ENCODE measurements at places on chromosomes 16 and 17.

DNA sequence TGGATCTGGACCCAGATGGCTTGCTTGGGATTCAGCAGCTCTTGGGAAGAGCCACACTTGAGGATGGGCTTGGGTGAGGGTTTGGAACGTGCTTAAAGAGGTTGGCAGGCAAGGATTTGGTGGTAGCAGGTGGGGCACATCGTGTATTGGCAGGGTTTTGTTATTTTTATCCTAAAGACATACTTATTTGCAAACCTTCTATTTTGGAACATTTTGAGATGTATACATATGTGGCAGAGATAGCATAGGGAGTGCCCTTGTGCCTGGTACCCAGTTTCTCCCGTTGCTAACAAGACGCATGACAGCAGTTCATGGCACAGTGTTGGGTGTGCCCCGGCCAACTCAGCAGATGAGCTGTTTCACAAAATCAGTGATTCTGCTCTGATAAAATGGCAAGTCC lies 9.1 kb downstream of the BANP start:
- DNase-seq = no peak

DNA sequence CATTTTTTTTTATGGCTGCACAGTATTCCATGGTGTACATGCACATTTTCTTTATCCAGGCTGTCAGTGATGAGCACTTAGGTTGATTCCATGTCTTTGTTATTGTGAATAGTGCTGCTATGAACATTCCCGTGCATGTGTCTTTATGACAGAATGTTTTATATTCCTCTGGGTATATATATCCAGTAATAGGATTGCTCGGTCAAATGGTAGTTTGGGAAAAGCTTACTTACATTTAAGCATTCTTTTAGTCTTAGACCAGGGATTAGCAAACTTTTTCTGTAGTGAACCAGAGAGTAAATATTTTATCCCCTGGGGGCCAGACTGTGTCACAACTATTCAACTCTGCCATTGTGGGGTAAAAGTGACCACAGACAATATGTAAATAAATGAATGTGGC lies 40.2 kb downstream of the MED13 start:
- DNase-seq = no peak

DNA sequence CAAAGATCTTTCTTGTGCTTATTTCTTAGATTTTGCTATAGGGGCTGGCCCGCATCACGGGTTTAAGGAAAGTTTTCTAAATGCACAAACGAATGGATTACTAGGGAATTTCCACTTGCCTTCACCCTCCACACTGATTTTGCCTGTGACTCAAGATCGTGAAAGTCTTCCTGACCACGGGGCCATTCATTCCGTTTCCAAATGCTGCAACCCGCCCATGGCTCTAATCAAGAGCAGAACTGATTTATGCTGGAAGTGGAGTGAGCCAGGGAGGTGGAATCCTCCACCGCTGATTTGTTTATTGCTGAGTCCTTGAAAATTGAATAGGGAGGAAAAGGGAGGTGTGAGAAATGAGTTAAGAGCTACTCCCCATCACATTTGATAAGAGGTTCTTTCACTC lies 52.4 kb downstream of the CA10 start:
- DNase-seq = no peak

DNA sequence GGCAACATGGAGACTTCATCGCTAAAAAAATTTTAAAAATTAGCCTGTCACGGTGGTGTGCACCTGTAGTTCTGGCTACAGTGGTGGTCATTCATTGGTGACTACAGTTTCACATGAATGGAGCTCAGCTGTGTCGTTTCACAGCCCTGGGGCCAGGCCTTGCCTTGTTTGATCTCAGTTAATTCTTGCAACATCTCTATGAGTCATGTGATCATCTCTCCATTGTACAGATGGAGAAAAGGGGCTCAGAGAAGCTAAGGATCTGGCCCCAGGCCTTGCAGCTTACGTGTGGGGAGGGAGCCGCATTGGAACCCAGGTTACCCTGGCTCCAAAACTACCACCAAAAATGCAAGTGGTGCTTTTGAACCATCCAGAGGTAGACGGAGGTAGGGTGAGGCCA lies 49.4 kb downstream of the GDE1 start:
- DNase-seq = no peak

GRCh38 chr16:56673921-56674320 lies 4.3 kb downstream of the MT1H start:
- DNase-seq = no peak

GRCh38 chr16:19486051-19486450 lies 35.8 kb downstream of the GDE1 start:
- DNase-seq = no peak

DNA sequence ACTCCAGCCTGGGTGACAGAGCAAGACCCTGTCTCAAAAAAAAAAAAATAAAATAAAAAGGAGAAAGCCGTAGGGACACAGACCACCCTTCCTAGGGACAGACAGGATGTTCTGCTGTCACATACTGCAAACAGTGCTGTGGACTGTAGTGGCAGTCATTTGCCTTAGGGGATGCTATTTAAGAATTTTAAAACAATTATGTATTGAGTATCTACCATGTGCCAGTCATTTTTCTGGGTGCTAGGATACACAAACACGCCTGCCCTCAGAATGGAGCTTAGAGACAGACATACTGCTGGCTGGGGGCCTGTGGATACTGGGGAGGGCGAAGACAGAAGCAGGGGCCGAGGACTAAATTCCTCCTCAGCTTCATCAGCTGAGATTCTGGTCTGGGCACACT lies 45.5 kb downstream of the MRC2 start:
- DNase-seq = no peak

GRCh38 chr17:58728798-58729197 lies 26.9 kb upstream of the PPM1E start:
- no peak for DNase-seq

DNA sequence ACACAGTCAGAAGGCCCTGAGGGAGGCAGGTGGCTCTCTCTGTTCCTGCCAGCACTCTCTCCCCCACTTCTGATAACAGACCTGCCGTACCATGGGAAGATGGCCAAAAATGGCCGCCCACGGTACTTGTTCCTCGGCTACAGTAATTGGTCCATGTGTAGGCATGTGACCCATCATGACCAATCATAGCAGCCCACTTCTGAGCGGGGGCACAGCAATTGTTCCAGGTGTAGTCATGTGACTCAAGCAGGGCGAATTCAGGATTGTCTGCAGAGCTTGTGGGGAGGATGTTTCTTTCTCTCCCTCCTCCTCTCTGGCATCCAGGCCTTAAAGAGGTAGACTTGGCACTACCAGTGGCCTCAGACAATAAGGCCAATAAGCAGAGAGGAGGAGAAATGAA lies 250.4 kb downstream of the MRTFB start:
- no peak for DNase-seq

DNA sequence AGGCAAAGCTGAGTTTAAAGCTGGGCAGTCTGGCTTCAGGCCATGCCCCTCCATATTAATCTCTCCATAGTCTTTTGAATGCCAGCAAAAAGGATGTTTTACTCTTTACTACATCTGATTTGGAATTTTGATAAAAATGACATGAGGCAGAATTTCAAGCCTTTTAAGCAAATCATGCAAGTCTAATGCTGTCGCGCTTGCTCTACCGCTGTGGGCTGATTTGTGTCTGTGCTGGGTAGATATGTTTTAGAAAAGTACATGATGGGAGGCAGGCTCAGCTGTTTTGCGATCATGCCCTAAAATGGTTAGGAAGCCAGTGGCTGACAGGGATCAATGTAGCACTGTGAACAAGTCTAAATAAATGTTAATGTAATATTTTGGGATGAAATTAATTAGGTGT lies 311.9 kb downstream of the CA10 start:
- no peak for DNase-seq

GRCh38 chr16:77611386-77611785 lies 110.9 kb upstream of the NUDT7 start:
- DNase-seq = no peak

DNA sequence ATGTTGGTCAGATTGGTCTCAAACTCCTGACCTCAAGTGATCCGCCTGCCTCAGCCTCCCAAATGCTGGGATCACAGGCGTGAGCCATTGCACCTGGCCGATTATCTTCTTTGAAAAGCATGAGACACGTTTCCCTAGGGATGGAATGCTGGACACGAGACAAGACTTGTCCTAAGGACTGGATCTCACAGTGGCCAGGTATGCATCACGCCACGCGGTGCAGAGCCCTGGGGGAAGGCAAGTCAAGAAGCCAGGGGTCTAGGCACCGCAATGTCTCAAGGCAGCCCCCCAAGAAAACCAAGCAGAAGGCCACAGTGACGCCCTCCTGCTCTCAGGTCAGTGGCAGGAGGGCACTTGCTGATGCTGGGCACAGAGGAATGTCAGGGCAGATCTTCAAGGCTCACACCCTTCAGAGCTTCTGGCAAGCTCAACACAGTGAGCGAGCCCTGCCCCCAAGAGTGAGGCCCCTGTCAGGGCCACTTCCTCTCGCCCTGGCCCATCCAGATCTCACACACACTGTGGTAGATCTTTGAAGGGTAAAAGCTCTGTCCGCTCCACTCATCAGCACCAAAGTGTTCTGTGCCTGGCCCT lies 134.7 kb downstream of the ZNF778 start:
- DNase-seq = no peak

DNA sequence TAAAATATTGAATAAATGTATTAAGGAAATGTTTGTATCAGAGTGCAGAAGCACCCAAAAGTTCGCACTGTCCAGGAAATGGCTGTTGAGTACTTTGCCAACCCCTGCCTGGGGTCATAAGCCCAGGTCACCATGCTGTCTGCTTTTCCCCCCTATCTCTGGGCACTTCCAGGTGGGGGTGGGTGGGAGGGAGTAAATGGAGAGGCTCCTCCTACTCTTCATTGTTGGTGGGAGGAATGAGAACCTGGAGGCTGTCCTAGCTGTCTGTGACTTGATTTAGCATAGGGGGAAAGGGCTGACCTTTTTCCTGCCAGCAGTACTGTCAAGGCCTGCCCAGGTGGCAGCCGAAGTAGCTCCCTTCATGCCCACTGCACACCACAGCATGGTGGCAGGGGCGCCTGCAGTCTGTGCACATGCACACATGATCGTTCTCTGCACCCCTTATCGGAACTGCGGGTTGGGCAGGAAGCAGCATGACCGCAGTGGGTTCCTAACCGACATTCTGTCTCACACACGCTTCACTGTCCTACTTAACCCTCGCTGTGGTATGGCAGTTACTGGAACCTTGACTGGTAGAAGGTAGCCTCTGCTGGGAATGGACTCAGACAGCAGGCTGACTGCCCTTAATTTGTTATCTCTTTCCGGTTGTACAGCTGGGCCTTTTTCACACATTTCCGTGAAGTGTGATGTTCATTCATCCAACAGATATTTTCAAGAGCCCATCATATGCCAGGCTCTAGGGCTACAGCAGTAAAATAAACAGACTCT lies 41.5 kb downstream of the LDHD start:
- no peak for DNase-seq

DNA sequence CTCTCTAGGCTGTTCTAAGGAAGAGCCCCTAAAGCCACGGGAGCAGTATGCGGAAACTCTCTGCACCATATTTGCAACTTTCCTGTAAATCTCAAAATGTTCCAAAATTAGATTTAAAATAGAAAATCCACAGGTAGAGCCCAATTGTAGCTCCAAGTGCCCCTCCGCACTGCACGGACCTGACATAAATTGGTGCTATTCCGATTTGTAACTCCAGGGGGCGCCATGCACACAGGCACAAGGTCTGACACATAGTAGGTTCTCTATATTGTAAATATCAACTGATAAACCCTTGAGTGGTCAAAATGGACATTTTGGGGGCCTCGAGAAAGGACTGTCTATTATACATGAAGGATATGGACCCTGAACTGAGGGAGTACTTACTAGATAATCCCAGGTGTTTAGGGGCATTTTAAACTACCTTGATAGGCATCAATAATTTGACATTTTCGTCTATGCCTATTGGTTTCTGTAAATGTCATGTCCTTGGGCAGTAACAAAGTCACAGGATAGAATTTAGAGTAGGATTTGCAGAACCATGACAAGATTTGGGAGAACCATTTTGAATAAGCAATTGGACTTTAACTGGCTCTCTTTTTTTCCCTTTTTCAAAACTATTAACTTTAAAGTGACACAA lies 36.6 kb upstream of the TMEM132E start:
- no peak for DNase-seq

- DNase-seq = no peak
Measured at GRCh38 chr16:81620796-81621195, 158.3 kb upstream of the PLCG2 start.

- no peak for DNase-seq
Measured at GRCh38 chr17:21463779-21464407, 87.7 kb downstream of the KCNJ12 start.

DNA sequence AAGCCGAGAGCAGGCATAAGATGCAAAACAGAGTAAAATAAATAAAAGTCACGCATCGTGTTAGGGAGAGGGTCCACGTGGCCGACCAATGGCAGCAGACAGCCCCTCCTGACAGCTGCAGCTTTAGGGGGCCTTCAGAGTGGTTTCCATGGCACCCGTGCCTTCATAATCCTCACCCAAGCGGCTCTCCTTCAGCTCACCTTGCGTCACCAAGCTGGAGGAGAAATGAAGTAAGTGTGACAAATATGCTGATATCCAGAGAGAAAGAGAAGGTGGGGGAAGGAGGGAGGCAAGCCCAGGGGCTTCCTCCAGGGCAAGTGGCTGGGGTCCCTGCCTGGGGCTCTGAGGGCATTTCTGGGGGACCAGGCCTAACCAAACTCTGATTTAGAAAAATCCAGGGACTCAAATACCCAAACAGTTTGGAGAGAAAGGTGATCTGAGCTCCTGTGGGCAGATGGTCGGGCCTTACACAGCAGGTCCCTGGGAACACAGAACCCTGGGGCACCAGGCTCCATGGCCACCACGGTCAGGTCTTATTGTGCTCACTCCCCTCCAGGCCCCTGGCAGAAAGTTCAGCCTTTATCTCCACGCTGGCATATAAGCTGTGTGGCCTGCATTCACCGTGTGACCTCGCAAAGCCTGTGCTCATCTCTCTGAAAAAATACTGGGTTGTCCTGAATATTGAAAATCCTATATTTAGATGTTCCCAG lies 80.7 kb upstream of the TNRC6C start:
- no peak for DNase-seq

DNA sequence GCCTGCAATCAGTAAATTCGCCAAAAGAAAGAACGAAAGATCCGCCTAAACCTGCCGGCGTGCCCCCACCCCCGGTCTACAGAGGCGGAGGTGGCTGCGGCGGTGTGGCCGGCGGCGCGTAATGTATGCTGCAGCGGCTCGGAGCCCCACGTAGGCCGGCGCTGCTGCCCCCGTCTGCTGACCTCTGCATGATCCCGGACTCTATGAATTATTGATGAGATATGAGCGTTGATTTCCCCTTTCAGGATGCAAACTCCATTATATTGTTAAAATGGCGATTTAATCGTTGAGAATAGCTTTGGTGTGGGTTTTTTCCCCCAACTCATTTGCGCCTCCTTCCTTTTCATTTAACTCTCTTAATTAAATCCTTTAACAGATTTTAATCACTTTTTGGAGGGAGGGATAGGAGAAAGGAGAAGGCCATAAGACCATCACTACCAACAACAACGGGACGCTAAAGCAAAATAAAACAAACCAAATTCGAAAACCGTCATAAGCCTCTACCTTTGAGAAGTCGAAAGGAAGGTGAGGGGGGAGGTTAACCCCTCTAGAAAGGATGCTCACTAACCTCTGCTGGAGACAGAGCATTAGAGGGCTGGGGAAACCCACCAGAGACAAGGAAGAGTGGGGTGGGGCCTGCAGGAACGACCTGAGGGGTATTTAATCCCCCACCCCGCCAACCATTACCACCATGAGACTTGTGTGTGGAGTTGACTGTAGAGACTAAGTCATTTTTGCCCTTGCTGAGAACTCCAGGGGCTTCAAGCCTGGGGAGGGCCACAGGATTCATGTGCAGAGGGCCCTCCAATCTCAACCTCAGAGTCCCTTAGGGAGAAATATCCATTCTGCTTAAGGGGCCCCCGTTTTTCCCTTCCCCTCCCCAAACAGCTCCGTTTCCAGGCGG lies 3.4 kb downstream of the HOXB3 start:
- no peak for DNase-seq

Data from AG09309 (cell line).